ENCODE measurements at places on chromosomes 6 and 20.

DNA sequence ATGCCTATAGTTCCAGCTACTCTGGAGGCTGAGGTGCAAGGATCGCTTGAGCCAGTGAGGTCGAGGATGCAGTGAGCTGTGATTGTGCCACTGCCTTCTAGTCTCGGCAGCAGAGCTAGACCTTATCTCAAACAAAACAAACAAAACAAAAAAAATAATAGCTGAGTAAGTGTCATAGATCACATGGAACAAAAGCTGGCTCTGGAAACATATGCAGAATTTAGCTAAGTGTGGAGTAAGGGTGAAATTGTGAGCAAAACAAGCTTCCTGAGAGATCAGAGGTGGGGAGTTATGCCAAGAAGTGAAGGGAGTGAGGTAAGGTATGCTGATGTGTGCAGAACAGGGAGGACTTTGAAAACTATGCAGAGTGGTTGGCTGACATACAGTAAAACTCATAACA is 18.7 kb downstream of the SGK1 start:
- no peak for DNase-seq

DNA sequence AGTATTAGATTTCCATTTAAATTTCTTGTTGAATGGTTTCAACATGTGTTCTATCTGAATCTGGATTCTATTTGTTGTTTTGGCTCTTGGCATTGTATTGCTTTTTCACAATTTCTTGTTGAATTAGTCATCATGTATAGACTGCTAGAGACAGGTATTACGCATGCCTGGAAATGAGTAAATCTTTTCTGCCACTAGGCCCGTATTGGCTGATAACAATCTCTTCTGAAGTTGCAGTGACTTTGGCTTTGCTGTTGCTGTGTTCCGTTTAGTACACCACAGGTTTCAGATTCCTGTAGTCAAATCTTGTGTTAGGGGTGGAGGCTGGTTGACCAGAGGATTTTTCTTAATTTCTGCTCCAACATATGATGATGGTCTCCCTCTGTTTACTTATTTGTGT is 1339.4 kb downstream of the GRIK2 start:
- DNase-seq = no peak

- no peak for DNase-seq
Observed at GRCh38 chr6:112752305-112752704, 405.2 kb downstream of the RFPL4B start.

- no peak for DNase-seq
Observed at GRCh38 chr6:52155791-52156576, 30.2 kb upstream of the IL17A start.

DNA sequence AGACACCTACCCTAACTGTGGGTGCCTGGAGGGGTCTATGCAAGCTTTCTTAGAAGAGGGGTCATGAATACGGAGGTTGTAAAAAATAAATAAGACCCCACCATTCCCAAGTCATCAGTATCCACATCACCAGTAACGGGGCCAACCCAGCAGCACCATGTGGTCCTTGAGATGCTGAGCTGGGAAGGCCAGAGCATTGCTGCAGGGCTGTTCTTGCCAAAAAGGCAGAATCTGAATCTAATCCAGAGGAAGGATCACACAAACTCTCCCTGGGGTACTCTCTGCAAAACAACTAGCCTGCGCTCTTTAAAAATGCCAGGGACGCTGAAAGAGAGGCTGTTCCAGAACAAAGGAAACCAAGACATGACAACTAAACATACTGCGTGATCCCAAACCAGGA is 43.2 kb downstream of the SSR1 start:
- DNase-seq = no peak

All from CD4-positive, alpha-beta T cell (primary cell).